ENCODE measurements at places on chromosomes 3 and 15.
A peak's percentile ranks its signal among the peaks of the same experiment; 100 is the strongest.

- no peak for DNase-seq
Measured at GRCh38 chr3:182276512-182276911, 516.8 kb upstream of the ATP11B start.

- no peak for DNase-seq
Measured at GRCh38 chr3:108093021-108093420, 2.2 kb upstream of the CD47 start.

DNA sequence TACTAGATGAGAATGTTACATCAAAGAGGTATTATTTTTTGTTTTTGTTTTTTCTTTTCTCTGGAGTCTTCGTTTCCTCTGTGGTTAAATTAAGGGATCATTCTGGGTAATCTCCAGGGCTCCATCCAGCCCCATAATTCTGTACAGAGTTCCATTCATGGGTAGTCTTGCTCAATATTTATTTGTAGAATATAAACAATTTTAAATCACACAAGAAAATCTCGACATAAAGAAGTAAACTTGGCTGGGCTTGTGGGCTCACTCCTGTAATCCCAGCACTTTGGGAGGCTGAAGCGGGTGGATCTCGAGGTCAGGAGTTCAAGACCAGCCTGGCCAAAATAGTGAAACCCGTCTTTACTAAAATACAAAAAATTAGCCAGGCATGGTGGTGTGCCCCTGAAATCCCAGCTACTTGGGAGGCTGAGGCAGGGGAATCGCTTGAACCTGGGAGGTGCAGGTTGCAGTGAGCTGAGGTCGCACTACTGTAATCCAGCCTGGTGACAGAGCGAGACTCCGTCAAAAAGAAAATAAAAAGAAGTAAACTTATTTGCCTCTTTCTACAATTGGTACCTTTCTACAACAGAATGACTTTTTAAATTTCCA, 166.8 kb upstream of the TGFBR2 start:
- no peak for DNase-seq

DNA sequence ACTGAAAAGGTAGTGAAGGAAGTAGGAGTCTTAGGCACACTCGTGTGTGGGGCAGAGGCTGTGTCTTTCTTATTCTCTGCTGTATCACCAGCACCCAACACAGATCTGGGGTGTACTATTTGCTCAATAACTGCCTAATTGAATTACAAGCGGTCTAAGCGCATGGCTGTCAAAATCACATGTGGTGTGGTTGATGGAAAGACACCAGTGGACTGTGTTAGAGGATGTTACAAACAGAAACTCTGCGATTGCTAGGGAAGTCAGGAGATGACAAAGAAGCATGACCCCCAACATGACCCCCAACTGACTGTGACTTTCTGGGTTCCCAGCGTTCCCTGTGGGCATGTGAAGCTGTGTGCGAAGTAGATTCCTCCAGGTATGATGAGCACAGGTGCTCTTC, 32.0 kb downstream of the ATG7 start:
- DNase-seq: no peak

DNA sequence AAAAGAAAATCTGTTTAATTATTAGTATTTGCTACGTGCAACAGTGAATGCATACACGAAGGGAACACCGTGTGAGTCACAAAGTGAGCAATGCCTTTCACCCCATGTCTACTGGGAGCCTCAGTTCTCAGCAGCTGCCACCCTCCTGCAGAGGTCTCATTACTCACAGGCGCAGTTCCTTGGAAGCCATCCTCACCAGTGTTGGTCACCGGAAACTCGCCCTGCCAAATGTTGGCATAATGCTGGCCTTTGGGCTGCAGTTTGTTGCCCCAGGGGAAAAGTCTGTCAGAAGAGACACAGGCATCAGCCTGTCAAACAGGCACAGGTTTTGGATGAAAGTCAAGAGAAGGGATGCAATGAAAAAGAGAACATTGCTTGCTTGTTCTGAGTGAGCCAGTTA, 50.1 kb downstream of the SUMF1 start:
- DNase-seq: no peak

DNA sequence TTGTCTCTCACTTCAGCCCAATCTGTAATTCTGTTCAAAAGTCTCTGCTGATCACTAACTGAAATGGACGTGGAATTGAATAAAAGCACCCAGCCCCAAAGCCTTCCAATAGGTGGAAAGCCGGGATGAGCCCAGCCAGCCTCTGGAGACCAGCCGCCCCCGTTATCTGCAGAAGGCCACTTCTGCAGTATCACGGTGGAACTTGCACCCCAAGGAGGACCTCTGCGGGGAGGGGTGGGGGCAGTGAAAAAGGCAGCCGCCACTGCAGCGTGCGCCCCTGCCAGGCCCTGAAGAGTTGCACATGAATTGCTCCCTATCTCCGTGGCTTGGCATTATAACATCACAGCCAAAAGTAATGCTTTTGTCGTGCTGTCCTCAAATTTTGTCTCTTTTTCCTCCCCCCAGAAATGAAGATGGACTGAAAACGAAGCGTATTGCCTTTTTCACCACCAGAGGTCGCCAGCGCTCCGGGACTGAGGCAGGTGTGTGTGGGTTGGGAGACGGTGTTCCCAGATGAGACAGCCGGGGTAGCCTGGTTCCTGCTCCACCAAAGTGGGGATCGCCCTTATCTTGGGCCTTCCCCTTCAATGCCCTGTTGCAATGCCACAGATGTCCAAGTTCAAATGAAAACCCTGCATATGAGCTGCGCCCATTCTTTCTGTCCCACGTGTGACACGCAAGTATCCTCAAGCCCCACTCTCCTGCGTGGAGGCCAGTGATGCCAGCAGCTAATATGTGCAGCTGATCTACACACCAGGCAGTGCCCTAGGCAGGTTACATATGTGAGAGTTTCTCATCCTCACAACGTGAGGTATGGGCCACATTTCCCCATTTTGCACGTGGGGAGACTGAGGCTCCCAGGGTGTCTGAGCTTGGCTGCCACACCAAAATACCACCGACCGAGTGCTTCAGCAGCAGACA, 96.0 kb downstream of the LRRK1 start:
- peak; percentile 6 for DNase-seq

GRCh38 chr3:138688871-138689299, 80.3 kb downstream of the FAIM start:
- DNase-seq: no peak

DNA sequence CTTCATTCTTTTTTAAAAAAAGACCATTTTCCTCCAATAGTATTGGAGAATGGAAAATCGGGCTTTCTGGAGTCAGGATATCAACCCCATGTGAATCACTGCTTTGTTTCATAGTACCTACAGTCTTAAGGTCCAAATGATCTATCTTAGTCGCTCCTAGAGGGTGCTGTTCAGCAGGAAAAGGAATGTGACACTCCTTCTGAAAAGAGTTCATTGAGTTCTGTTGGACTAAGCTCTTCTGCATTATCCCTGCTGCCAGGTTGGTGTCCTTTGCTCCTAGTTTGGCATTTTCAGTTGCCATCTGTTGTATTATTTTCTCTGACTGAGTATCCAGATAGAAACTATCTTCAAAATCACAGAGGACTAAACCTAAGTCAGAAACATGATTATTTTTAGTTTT, 57.2 kb downstream of the POLQ start:
- no peak for DNase-seq

DNA sequence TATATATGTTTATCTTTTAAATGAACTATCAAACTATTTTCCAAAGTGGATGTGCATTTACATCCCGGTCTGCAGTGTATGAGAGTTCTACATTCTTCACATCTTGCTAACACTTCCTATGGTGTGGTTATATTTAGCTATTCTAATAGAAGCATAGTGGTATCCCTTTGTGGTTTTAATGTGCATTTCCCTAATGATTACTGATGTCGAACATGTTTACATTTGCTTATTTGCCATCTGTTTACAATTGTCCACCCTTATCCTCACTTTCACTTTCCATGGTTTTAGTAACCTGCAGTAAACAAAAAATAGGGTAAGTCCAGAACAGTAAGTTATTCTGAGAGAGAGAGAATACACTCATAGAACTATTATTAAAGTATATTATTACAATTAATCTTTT, 360.5 kb upstream of the NAALADL2 start:
- DNase-seq: no peak

DNA sequence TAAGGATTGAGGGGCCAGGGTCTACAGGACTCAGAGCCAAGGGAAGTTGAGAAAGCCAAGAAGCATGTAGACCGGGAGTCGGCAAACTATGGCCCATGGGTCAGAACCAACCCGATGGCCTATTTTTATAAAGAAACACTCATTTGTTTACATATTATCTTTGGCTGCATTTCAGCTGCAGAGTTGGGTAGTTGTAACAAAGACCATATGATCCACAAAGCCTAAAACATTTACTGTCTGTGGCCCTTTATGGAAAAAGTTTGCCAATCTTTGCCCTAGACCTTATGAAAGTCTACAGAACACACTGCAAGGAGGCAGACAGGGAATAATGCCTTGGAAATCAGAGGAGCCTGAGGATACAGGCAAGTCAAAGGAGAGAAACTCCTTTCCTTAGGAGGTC, 63.2 kb upstream of the MNS1 start:
- DNase-seq: no peak

DNA sequence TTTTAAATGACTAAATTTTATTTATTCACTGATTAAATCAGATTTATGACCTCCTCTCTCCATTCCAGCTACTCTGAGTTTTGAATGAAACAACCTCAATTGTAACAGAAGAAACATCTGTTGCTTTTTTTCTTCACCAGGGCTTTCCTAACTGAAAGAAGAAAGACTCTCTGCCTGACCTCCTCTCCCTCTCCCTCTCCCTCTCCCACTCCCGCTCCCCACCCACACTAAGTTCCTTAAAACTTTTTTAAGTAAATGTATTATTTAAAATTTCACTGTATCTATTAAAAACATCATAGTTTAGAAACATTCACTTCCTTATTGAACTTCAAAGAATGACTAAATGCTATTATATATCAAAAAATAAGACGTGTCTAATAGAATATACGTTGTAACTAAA, 122.0 kb downstream of the TFDP2 start:
- DNase-seq: no peak

DNA sequence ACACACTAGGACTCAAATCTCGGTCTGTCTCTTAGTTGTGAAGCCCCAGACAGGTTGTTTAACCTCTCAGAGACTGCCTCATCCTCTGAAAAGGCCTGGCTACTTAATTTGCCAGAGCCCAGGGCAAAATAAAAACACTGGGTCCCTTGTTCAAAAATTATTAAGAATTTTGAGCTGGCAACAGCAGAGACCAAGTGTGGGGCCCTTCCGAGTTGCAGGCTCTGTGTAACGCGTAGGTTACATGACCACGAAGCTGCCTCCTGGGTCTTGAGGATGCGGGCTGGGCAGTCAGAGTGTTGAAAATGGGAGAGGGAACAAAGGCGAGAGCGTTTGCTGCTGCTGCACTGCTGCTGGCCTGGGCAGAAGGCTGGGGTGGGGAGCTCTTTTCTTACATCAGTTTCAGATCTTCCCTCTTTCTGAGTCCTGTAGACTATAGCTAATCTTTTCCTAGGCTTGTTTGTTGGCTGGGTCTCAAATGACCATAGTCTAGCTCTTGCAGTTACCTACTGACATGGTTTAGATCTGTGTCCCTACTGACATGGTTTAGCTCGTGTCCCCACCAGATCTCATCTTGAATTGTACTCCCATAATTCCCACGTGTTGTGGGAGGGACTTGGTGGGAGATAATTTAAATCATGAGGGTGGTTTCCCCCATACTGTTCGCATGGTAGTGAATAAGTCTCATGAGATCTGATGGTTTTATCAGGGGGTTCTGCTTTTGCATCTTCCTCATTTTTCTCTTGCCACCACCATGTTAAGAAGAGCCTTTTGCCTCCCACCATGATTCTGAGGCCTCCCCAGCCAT, 49.9 kb downstream of the CLEC3B start:
- DNase-seq: no peak

DNA sequence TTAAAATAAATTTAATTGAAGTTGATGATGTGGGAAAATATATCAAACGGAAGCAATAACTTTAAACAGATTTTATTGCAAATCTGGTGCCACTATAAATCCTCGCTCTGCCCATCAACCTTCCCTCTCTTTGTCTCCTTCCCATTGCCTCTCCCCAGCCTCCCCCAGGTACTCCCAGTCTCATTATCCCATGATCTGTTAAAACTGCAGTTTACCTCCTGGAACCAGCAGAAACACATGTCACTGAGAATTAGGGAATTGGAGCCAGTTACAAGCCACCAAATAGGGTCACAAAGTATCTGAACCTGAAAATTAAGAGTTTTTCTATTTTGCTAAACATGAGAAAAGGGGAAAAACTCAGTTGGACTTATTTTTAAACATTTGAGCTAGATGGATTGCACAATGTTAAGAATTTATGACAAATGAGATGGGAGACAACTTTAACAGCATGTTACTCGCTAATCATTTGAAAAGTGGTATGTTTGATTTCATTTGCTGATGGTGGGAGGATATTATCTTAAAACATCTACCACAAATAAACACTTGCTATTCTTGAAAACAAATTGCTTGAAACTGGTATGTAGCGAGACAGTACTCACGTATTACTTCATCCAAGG, 2.4 kb downstream of the PLCH1 start:
- no peak for DNase-seq

DNA sequence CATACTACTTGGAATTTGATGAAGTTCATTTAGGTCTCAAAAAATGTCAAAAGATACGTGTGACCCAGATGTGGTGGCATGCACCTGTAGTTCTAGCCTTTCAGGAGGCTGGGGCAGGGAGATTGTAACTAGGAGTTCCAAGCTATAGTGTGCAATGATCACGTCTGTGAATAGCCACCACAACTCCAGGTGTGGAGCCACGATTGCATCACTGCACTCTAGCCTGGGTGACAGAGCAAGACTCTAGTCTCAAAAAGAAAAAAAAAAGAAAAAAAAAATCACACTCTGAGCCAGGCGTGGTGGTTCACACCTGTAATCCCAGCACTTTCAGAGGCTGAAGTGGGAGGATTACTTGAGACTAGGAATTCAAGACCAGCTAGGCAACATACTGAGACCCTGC, 14.2 kb downstream of the MAP4 start:
- no peak for DNase-seq

DNA sequence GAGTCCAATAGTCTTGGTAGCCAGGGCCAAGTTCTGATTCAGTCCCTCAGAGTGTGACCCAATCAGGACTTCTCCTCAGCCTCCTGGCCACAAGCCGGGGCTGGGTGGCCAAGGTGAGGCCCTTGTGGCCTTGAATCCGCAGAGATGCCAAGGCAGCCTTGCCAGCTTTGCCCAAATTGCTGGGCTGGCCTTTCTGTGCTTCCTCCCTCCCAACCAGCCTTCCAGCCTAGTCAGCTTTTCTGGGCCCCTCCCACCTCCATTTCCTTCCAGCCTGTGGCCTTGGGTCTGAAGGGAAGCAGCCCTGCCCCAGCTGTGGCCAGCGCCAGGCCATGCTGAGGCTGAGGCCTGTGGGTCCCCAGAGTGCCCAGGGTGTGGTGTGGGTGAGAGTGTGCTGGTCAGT, 34.3 kb upstream of the ANKDD1A start:
- no peak for DNase-seq

Data from NCI-H1417 treated with DMSO at 0.1 percent for 48 hours (cell line).